ENCODE measurements at places on chromosomes 7 and 10. TPM values are rescaled to one million over a fixed set of nuclear protein-coding genes. Genes with fewer than 3 reads are reported as not detected.

Gene PNLIPRP2
- polyA plus RNA-seq: not detected

Gene SUV39H2
- polyA plus RNA-seq: 19.4 TPM

Gene GPR15LG
- polyA plus RNA-seq: not detected

Gene HIF1AN
- polyA plus RNA-seq: 16.1 TPM

Gene CCDC126
- 28.0 TPM for polyA plus RNA-seq

Gene SUFU
- 4.8 TPM for polyA plus RNA-seq

Gene TBL2
- polyA plus RNA-seq: 38.6 TPM

Gene CUBN
- polyA plus RNA-seq: 8.7 TPM

Gene ASB4
- 0.11 TPM for polyA plus RNA-seq

Gene APBB1IP
- polyA plus RNA-seq: not detected

Gene SMARCD3
- 199 TPM for polyA plus RNA-seq

Gene UBE2H
- 104 TPM for polyA plus RNA-seq

Gene TACR2
- polyA plus RNA-seq: not detected

Gene RBP3
- not detected for polyA plus RNA-seq

Gene GBX1
- not detected for polyA plus RNA-seq

Gene MSMB
- polyA plus RNA-seq: not detected

Gene NKX1-2
- polyA plus RNA-seq: 0.16 TPM

Gene LDB3
- not detected for polyA plus RNA-seq

Gene CNPY1
- polyA plus RNA-seq: 4.2 TPM

Gene PDE6C
- polyA plus RNA-seq: not detected

Gene ANKRD1
- not detected for polyA plus RNA-seq

Gene LIPF
- polyA plus RNA-seq: not detected

Gene GPRIN2
- 7.1 TPM for polyA plus RNA-seq

Gene LRRC18
- not detected for polyA plus RNA-seq

Gene IFIT1B
- polyA plus RNA-seq: not detected

Gene CPA5
- polyA plus RNA-seq: not detected

Gene FOXI2
- polyA plus RNA-seq: not detected

Gene KNDC1
- polyA plus RNA-seq: 4.3 TPM

Gene TAS2R41
- polyA plus RNA-seq: not detected

All from neural cell (in vitro differentiated cells).